ENCODE measurements at places on chromosomes 4 and X. TPM values are rescaled to one million over a fixed set of nuclear protein-coding genes. Genes with fewer than 3 reads are reported as not detected.

Gene ZNF41
- 3.6 TPM for total RNA-seq

Gene RAB41
- not detected for total RNA-seq

Gene SPATA4
- total RNA-seq = not detected

Gene UGT2B17
- total RNA-seq = not detected

Gene WNK3
- 0.97 TPM for total RNA-seq

Gene OTUD6A
- not detected for total RNA-seq

Gene PAGE1
- total RNA-seq = not detected

Gene SPANXN3
- total RNA-seq = not detected

Gene OPHN1
- 6.8 TPM for total RNA-seq

Gene VCX
- not detected for total RNA-seq

Gene FGD1
- 2.3 TPM for total RNA-seq

Gene TMEM47
- total RNA-seq = 36.7 TPM

Gene AFF2
- total RNA-seq = not detected

Gene STARD8
- total RNA-seq = 3.2 TPM

Gene FAM47E
- total RNA-seq = not detected

Gene FAM47A
- not detected for total RNA-seq

Gene GPRASP2
- total RNA-seq = 15.6 TPM

Gene EDA
- total RNA-seq = 0.97 TPM

Gene DGAT2L6
- total RNA-seq = not detected

Gene SERPINA7
- total RNA-seq = not detected

Gene CYSLTR1
- total RNA-seq = not detected

Gene COX7B
- 372 TPM for total RNA-seq

Gene ATP1B4
- not detected for total RNA-seq

Gene STOX2
- under 0.01 TPM for total RNA-seq

Gene SCD5
- total RNA-seq = 33.1 TPM

Gene RTL5
- total RNA-seq = under 0.01 TPM

Gene KCND1
- total RNA-seq = 0.46 TPM

Gene P2RY8
- total RNA-seq = not detected

Gene HTRA3
- 11.0 TPM for total RNA-seq

Gene SPP1
- total RNA-seq = 1.4 TPM

Gene RAB40A
- not detected for total RNA-seq
